ENCODE measurements at places on chromosomes 7 and 10.

DNA sequence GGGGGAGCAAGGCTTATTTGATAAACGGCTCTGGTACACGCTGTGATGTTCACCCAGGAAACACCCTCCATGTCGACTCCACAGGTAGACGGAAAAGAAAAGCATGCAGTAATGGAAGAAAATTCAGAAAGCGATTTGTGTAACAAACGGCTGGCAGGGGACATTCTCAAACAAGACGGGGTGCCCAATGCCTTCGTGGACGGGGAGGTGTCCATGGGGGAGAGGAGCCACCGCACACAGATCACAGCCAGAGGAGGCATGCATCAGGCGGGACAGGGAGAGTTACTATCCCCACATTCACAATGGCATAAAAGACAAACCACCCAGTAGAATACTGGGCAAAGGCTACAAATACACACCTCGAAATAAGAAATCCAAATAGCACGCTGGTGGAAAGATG, 20.1 kb downstream of the CNPY1 start:
- no peak for DNase-seq

DNA sequence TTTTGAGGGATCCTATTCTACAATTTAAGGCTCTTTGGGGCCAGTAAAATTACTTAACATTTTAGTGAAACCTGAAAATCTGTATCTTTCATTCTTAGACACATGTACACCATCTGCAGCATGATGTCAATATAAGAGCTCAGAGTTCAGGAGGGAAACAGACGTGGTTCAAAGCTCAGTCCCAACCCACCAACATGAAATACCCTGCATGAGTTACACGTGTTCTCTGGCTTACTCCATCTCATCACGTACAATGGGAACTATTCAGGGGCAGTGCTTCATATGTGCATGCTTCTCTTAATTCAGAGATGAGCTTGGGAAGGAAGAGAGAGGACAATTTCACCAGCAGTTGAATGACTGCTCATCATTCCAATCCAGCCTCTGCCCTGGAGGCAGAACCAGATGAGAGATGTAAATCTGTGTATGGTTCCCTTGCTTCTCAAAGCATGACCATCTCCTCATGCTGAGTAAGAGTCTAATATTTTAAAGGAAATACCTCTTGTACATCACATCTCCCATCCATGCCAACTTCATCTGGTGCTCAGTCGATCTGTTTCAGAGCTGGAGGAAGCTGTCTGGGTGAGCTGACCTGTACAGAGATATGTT, 29.0 kb upstream of the ADAM12 start:
- DNase-seq: no peak

DNA sequence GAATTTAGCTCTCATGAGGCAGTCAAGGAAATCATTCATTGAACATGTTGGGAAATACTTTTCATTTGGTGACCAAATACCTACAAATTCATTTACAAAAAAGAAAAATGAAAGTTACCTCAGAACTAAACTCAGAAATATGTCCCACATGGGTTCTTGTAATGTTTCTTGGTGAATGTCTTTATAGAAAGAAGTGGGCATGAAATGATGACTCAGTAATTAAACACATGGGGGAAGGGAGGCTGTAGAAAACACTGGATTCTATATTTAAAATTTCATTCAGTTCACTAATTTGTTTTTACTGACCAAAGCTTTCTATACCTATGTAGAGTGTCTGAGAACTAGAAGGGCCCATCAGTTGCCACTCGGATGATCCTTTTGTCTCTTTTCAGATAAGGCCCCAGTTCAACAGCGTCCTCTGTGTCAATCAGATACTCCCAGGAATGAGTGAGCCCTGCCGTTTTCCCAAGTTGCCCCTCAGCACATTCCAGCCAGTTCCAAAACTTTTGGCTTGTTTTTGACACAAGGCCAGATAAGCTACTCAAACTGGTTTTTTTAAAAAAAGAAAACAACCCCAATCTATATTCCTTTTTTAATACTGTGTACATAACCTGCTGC, 49.3 kb upstream of the AGBL3 start:
- DNase-seq: no peak

DNA sequence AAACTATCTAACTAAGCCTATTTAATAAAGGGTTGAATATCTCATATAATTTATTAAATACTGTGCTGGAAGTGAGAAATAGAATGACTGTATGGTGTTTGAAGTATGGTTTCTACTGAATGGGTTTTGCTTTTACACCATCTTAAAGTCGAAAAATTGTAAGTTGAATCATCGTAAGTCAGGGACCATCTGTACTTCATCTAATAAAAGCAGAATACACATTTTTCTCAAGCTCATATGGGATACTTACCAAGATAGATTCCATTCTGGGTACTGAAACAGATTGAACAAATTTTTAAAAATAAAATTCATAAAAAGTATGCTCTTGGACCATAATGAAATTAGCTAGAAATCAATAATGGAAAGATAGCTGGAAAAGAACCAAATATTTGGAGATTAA, 285.4 kb downstream of the CXCL12 start:
- no peak for DNase-seq

GRCh38 chr10:122140941-122141623, 130.0 kb upstream of the BTBD16 start:
- no peak for DNase-seq

DNA sequence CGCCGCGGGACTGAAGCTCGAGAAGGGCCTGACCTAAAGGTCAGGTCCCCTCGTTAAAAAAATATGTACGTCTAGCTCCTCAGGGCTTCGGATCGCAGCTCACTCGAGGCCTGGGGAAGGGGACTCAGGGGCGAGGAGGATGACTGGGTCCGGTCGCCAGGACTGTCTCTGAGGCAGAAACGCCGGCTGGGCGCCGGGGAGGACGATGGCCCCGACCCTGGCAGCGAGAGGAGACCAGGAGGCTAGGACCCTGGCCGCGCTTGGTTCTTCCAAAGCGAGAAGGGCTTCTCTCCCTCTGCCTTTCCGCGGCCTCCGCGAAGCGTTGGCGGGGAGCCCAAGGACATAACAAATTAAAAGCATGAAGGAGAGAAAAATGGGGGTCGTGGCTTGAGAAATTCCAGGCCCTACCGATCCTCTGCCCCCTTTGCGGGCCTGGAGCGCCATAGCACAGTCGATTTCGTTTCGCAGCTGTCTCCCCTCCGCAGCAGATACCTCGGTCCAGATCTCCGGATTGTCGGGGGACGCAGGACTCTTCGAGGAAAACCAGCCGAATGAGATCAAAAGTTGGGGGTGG, 3.1 kb downstream of the NKX2-3 start:
- DNase-seq: no peak

GRCh38 chr7:32200646-32201045, 130.4 kb upstream of the PDE1C start:
- no peak for DNase-seq

GRCh38 chr7:29375641-29376562, 181.3 kb downstream of the CHN2 start:
- peak; percentile 30 for DNase-seq

DNA sequence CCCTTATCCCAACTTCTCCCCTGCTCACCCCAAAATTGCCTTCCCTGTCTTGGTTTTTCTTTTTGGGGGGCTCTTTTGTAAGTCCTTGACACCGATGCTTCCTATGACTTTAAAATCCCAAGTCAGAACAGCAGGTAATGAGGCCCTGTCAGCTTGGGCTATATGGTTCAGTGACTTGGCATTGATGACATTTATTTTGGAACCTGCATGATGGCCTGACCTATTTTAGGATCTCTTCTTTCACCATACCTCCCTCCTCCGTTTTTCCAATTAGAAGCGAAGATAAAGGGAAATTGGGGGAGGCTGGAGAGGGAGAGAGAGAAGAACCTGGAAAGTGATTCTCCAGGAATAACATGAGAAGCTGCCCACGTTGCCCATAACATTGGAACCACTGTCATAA, 424.9 kb upstream of the AUTS2 start:
- DNase-seq: no peak

DNA sequence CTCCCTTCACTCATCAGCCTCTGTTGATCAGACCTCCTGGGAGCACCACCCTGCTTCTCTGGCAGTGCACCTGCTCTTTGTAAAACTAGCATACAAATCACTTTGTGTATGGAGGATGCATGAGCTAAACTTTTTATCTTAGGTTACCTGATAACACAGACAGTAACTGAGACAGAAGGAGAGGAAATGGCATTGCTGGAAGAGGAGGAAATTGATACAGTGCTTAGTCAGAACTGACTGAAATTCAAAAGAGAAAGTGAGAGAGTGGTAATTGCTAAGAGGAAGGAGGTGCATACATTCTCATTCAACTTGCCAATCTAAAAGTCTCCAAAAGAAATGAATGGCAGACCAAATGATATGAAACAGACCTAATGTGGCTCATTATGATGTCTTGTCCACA, 1120.7 kb downstream of the GATA3 start:
- DNase-seq: no peak

DNA sequence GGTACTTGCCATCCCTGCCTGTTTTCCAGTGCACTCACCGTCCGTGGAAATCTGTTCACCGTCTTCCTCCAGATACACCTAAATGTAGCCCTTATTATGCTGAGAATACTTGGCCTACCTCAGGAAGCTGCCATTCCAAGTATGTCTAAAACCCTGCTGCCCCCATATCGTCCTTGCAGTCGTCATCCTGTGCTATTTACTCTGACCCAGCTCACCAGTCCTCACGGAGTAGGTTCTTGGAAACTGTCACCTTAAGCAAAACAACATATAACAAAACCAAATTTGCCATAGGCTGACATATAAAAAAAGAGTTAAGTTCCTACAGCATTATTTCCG, 880 bp upstream of the PIP4K2A start:
- DNase-seq: no peak

DNA sequence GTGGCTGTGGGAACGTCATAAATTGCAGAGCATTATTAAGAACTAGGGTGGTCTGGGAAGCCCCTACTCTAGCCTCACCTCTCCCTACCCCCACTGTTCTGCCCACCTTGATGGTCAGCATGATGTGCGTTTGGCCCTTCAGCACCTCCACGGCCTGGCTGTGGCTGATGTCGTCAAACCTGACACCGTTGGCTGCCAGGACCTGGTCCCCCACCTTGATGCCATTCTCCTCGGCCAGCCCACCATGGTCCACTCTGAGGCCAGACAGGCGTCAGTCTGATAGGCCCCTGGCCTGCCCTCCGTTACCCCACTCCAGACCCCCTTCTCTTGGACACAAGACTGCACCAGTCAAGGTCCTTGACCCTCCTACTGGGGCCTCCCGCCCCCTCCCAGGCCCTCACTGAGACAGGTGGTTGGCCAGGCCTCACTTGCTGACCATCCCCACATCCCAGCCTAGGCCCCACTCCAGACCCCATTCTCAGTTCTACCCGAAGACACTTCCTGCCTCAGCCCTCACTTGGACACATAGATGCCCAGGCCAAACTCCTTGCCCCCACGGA, 9.2 kb downstream of the PDZD7 start:
- no peak for DNase-seq

DNA sequence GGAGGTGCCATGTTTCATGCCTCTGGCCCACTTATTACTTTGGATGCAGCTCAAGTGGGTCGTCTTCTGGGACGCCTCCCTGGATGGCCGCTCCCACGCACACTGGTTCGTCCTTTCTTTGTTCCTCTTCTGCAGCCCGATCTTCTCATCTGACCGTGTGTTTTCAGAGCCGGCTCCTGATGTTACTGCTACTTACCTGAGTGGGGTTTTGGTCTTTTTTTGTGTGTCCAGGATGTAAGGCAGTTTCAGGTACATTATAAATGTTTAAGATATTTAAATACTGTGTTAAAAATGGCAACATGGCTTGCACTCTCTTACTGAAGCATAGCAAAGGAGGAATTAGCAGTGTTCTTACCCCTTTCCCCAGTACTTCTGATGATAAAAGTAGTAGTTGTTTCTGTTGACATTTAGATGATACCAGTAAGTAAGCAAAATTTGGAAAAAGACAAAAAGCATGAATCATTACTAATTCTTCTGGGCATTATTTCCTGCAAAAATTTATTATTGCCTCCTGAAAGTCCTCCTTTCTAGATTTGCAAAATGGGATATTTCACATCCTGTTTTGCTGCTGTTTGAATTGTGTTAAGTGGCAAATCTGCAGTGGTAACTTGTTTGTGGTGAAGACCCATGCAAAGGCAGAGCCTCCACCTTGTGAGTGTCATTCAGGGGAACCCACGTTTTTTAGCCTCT, 59.4 kb downstream of the SHH start:
- no peak for DNase-seq

GRCh38 chr10:60073781-60074656, 167.7 kb upstream of the CCDC6 start:
- DNase-seq: no peak

- DNase-seq: no peak
These were observed 164.9 kb upstream of the RNF32 start for GRCh38 chr7:156475666-156476065.

DNA sequence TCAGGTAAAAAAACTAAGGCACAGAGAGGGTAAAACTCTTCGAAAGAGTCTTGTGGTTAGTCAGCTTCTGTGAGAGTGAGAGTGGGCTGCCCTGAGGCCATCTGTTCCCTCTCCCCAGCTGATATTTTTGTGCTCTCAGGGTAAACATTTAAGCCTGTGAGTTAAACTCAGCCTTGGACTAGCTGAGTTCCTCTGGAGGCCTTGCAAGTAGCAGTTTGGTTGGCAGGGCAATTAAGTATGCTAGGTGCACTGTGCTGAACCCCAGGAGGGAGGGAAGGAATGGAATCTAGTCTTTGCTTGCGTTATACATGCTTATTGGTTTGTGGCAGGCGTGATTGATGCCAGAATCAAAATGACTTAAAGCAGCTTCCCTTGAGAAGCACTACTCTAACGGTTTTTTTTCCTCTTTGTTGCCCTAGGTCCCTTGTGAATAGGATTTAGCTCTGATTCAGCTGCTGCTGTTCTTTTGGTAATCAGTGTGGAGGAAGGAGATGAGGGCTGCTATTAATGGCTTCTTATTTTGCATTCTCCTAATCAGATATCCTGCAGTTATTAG, 140.2 kb downstream of the AUTS2 start:
- peak; percentile 26 for DNase-seq
